ENCODE measurements at places on chromosomes 1 and 21. TPM values are rescaled to one million over a fixed set of nuclear protein-coding genes. Genes with fewer than 3 reads are reported as not detected.

PSRC1 gene
- total RNA-seq, result 1.9 TPM

GRCh38 chr1:101438359-101438758 is 201.5 kb downstream of the S1PR1 start:
- no peaks in the 10 kb centered on the region for H3K27me3 ChIP-seq
- H3K4me1 ChIP-seq, result peaks cover 9% of the 10 kb centered on the region
- no peak overlapping the region for H3K27ac ChIP-seq

LAPTM5 gene
- 533 TPM for total RNA-seq

GRCh38 chr1:189774721-189775287 is 702.9 kb downstream of the BRINP3 start:
- no peak overlapping the region for H3K4me3 ChIP-seq
- no peaks in the 10 kb centered on the region for H3K36me3 ChIP-seq
- H3K27ac ChIP-seq, result no peak overlapping the region
- no peak for DNase-seq

- H3K36me3 ChIP-seq, result peaks cover 66% of the 10 kb centered on the region
- H3K27me3 ChIP-seq, result no peaks in the 10 kb centered on the region
- DNase-seq, result no peak
- no peaks in the 10 kb centered on the region for H3K4me1 ChIP-seq
- no peak overlapping the region for H3K4me3 ChIP-seq
These were observed 10.8 kb downstream of the CCDC17 start for GRCh38 chr1:45612941-45613579.

RUNX3 gene
- total RNA-seq, result 537 TPM

KRTAP10-4 gene
- not detected for total RNA-seq

CD244 gene
- 131 TPM for total RNA-seq

SELL gene
- 149 TPM for total RNA-seq

HIVEP3 gene
- total RNA-seq, result 35.2 TPM

DNA sequence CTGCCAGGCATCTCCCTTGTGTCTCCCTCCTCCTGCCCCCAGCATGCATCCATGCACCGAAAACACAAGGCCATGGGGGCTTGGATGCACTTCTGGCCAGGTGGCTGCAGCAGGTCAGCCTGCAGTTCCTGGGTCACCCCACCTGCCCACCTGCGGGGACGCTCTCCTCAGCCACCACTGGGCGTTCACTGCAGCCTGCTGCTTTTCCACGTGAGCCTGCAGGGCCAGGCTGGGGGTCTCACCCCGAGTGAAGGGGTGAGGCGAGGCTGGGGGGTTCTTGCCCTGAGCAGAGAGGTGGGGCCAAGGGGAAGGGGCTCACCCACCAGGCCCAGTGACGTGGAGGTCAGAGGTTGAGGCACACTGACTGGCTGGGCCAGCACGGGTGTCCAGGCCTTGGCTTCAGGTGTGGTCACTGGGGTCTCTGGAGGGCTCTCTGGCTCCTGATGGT is 64.6 kb downstream of the WNT9A start:
- H3K36me3 ChIP-seq, result no peaks in the 10 kb centered on the region
- DNase-seq, result no peak
- H3K27me3 ChIP-seq, result peaks cover 4% of the 10 kb centered on the region
- H3K27ac ChIP-seq, result no peak overlapping the region
- peaks cover 33% of the 10 kb centered on the region for H3K4me1 ChIP-seq

DNA sequence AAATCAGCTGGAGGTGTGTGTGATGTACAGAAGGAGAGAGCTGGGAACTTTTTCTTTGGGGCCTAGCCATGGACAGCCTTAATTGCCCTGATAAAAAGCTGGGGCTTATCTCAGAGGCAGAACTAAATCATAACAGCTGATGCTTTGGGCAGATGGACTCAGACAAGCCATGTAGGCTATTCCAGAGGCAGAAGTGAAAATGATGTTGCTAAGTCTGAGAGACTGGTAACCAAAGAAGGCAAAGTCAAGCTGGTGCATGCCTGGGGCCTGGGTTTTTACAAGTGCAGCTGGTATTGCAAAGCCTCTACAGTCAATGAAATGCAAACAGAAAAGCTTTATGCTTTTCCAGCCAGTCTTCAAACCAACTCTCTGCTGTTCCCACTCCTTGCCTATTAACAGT is 39.0 kb upstream of the LMX1A start:
- H3K27ac ChIP-seq, result no peak overlapping the region
- peaks cover 18% of the 10 kb centered on the region for H3K27me3 ChIP-seq

DNA sequence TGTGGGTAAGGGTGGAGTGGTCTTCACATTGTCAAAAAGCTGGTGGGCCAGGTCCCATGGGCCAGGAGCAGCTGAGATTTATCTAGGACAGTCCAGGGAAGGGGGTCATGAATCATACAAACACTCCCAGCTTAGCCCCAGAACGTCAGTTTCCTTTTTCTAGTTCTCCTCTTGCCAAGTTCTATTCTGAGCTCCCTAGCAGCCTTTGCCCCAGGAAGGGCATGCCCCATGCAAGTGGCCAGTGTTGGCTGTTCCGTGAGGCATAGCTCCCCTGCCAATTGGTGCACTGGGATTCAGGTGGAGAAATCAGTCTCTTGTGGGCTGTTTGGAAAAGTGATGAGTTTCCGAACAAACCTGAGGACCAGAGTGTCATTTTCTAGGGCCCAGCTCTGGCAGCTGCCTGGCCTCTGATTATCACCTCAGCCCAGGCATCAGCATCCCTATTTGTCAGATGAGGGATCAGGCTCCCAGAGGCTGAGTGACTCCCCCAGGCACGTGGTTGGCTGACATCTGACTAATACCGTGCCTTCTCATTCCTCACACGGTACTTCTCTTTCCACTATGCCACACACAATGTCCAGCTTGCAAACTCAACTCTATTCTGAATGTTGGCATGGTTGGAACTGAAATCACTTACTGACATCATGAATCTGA is 14.2 kb upstream of the MYOM3 start:
- no peak overlapping the region for H3K4me3 ChIP-seq
- no peaks in the 10 kb centered on the region for H3K4me1 ChIP-seq
- no peak for DNase-seq
- no peaks in the 10 kb centered on the region for H3K27me3 ChIP-seq
- H3K27ac ChIP-seq, result no peak overlapping the region

DNA sequence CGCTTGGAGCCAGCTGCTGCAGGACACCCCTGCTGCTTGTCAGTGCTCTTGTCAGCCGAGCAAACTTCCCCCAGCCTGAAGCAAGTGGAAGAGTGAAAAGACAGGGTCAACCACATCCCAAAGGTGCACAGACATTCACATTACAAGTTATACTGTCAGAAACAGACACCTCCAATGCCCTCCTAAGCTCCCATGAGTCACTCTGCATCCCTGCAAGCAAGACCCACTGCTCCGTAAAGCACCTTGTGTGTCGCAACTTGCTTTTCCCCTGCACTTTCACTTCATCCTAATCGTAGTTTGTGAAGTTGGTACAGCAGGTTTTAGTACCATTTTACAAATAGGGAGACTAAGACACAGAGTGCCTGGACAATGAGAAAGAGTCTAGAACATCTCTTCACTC is 51.1 kb downstream of the KCNH1 start:
- no peak for DNase-seq
- H3K4me1 ChIP-seq, result no peaks in the 10 kb centered on the region
- no peaks in the 10 kb centered on the region for H3K36me3 ChIP-seq
- H3K27me3 ChIP-seq, result no peaks in the 10 kb centered on the region

DNA sequence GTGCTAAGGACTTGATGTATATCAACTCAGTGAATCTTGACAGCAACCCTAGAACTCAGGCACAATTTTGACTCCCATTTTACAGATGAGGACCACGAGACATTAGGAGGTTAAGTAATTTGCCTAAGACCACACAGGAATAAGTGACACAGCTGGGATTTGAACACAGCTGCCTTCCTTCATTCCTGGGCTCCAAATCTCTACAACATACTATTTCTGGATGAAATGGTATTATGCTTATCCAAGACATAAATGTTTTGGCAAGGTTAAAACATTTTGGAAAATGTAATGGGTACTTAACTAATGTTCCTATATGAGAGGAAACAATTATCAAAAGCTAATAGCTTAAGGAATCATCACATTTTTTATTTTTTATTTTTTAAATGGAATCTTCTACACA is 4.8 kb downstream of the CLDN8 start:
- no peak overlapping the region for H3K27ac ChIP-seq
- no peak for DNase-seq
- no peak overlapping the region for H3K4me3 ChIP-seq
- no peaks in the 10 kb centered on the region for H3K4me1 ChIP-seq
- H3K27me3 ChIP-seq, result no peaks in the 10 kb centered on the region

GRCh38 chr1:156108057-156108456 is 6.5 kb upstream of the LMNA start:
- no peak overlapping the region for H3K27ac ChIP-seq
- peaks cover 40% of the 10 kb centered on the region for H3K4me1 ChIP-seq
- DNase-seq, result no peak

DNA sequence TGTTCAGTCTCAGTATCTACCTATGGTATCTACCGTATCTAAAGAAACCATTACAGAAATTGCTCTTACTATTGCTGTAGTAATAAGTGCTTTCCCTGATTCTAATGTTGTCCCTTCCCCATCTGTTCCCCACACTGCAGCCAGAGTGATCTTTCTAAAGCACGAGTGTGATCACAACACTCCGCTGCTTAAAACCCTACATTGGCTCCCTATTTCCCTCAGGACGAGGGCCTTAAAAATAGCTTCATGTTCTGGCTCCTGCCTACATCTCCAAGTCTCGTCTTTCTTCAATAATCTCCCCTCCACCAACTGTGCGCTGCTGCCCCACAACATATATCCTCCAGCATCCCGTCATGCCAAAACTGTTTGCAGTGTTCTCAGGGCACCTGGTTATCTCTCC is 150.6 kb downstream of the SDCCAG8 start:
- DNase-seq, result no peak
- H3K27ac ChIP-seq, result no peak overlapping the region
- no peak overlapping the region for H3K4me3 ChIP-seq
- H3K36me3 ChIP-seq, result no peaks in the 10 kb centered on the region
- no peaks in the 10 kb centered on the region for H3K4me1 ChIP-seq

Measured in natural killer cell (primary cell).